H7 (cell line): ENCODE measurements at places on chromosomes 7 and 10. TPM values are rescaled to one million over a fixed set of nuclear protein-coding genes. Genes with fewer than 3 reads are reported as not detected.

TBXAS1 gene
- total RNA-seq: 0.55 and 0.76 TPM in 2 replicates

CYP2C18 gene
- total RNA-seq: 0.89 TPM in 1 of 2 replicates, not detected in the other

LRRC17 gene
- 1.0 TPM in 2 replicates for total RNA-seq

GRCh38 chr10:34658934-34659333 is 156.2 kb downstream of the PARD3 start:
- DNase-seq: no peak

DNA sequence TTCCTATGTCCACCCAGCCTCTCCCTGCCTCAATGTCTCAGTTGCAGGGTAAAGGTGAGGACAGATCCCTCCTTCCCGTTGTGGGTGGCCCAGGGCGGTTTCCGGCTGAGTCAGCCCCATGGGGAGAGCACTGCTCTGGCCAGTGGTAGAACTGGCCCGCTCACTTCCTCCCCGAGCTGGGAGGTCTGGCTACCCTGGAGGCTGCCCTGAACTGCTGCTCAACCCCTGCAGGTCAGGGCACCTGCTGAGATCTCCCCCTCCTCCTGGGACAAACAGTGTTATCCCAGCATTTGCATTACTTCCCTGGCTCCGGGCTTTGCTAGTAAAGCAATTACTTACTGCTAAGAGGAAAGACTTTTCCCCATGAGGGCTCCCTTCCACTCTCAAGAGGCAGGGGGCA is 21.4 kb upstream of the IMPDH1 start:
- DNase-seq: peak; percentile 59

DNA sequence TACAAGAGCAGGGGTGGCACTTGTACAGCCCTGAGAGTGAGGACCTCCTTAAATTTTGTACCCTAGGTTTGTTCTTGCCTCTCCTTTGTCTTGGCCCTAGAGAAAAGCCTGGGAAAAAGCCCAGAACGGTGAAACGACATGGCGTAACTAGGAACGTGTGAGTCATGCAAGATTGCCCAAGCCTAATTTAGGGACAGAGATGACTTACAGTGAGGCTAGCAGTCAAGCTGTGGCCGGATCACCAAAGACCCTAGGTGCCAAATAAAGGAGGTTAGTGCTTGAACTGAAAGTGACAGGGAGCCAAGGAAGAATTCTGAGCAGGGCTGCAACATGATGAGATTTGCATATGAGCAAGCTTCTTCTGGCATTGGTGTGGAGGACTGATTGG is 25.1 kb downstream of the TBXAS1 start:
- no peak for DNase-seq

- DNase-seq: no peak
These were observed 155.7 kb downstream of the MGMT start for GRCh38 chr10:129622736-129623135.

GRCh38 chr7:135409845-135410542 is 99.9 kb downstream of the CNOT4 start:
- no peak for DNase-seq

DNA sequence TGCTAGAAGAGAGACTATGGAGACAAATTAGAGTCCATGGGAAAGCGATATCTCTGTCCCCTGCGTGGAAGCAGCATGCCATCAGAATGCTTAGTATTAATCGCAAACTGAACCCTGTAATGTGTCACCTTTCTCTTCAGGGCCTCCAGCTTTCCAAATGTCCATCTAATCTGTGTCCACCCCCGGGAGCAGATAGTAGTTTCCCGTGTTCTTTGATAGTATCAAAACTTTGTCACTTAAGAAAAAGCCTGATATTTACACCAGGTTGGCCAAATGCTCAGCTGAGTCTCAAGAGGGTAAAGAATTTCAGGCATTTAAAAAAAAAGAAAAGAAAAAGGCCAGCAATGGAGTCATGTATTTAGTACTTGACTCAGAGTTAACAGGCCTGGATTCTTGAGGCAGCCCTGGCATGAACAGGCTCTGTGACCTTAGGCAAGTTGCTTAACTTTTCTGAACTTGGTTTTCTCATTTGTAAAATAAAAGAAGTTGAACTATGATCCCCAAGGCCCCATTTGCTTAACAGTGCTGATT is 10.4 kb upstream of the GSAP start:
- no peak for DNase-seq

DNA sequence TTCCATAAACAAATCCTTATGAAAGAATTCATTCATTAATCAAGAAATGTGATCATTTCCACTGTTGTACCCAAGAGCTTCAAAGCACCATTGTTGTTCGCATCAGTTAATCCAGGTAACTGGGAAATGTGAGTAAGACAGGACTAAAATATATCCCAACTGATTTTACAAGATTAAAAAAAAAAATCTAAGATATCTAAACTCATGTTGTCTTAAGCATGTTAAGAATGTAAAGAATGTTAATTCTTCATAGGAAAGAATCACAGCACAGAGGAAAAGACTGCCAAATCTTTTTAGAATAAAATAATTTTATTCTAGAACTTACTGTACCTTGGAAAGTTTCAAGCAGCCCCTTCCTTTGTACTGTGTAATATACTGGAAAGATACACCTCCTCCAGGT is 16.4 kb downstream of the FZD1 start:
- no peak for DNase-seq

DNA sequence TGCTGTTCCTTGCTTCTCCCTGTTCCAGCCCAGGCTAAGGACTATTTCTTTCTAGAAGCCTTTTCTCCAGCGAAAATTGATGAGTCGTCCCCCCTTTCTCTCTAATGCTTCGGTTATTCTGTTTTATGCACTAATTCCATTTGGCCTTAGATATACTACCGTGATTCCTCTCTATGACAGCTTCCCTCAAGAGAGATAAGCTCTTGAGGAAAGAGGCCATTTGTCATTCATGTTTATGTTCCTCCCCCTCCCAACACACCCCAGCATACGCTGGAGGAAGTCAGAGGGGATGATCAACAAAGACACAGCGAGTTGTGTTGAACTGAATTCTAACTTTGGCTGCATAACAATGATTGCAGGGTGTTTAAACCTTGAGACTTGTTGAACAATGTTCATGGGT is 198.8 kb downstream of the BMPER start:
- DNase-seq: no peak

RGR gene
- total RNA-seq: not detected in 2 replicates

DNA sequence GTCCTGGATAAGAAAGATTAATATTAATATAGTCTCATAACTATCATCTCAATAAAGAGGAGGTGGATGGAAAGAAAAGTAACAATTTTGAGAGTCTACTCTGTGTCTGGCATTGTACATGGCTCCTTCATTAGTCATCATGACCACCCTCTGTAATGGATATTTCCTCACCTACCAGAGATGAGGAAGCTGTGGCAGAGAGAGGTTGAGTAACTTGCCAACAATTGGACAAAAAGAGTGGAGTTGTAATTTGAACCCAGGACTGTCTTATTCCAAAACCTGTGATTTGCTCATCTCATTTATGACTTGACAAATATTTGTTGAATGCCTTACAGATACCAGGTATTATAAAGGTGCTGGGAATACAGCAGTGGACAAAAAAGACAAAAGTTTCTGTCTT is 2.1 kb upstream of the IDE start:
- no peak for DNase-seq

MDFIC gene
- 14.4 and 16.8 TPM in 2 replicates for total RNA-seq

GRCh38 chr7:1811850-1812508 is 141.9 kb downstream of the ELFN1 start:
- no peak for DNase-seq

GRCh38 chr7:27179503-27180430 is 5.3 kb downstream of the HOXA11 start:
- DNase-seq: peak; percentile 97

LOXL4 gene
- total RNA-seq: 1.4 and 1.7 TPM in 2 replicates

GRCh38 chr7:20513897-20514296 is 101.6 kb upstream of the ABCB5 start:
- no peak for DNase-seq

- DNase-seq: no peak
These were observed 20.7 kb downstream of the WAPL start for GRCh38 chr10:86500846-86501245.

SDK1 gene
- 2.4 and 4.1 TPM in 2 replicates for total RNA-seq

- peak; percentile 89 for DNase-seq
These were observed 48.5 kb upstream of the SLC29A3 start for GRCh38 chr10:71270301-71271220.

PPP1R3C gene
- 0.31 and 0.63 TPM in 2 replicates for total RNA-seq

POLR3A gene
- total RNA-seq: 12.3 and 14.3 TPM in 2 replicates

DBNL gene
- total RNA-seq: 43.0 and 63.8 TPM in 2 replicates

GRCh38 chr7:138092486-138093028 is 16.3 kb downstream of the AKR1D1 start:
- no peak for DNase-seq

CRYGN gene
- total RNA-seq: 1.2 and 2.2 TPM in 2 replicates

- no peak for DNase-seq
These were observed 56.6 kb downstream of the TWIST1 start for GRCh38 chr7:19060761-19061259.

TMEM120A gene
- 11.0 and 12.8 TPM in 2 replicates for total RNA-seq

LIPK gene
- total RNA-seq: not detected in 2 replicates

DNA sequence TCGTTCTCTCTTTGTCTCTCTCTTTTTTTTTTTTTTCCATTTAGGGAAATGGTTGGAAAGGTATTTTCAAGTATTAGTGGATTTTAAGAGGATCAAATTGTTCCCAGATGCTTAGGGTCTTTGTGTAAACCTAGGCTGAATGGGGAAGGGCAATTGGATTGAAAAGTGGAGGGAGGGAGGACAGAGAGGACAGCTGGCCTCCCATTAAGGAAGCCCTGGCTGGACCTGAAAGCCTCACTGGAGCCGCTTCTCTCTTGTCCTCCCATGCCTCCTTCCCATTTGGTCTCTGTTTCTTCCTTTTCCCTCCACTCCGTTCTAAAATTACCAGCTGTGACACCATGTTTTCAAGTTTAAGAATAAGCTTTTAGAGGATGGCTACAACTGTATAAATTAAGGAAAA is 104.1 kb downstream of the TACC2 start:
- no peak for DNase-seq

GRCh38 chr10:29245476-29245875 is 43.4 kb upstream of the LYZL1 start:
- no peak for DNase-seq

DNA sequence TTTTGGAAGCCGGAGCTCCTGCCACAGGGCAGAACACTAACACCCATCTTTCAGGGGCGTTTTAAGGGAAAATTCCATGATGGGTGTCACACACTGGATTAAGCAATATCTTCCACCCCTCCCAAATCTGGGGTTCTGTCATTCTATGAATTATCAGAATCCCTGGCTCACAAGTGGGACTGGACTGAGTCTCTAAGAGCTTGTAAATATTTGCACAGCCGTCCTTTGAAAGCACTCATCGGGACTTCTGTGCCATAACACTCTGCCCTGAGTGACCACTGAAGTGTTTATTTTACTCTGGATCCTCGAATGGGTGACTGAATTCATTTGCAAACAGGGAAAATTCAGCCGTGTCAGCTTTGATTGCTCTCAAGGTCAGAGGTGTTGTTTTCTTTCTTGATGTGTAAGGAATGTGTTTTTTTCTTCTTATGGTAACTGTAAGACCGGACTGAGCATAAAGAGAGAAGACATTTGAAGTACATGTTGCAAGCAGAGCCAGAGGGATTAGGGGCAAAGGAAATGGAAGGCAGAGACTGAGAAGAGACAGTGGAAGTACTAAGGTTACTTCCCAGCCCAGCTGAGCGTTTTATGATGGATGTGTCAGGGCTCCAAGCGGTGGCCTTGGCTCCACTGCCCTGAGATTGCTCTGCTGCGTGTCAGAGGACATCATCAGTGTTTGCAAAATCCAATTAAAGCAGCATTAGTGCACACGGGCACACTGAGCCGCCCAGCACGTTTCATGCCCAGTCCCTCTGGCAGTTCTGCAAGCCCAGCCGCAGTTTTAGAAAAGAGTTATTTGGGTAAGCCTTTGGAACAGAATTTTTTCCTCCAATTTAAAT is 17.7 kb upstream of the GTPBP4 start:
- DNase-seq: no peak

GRCh38 chr10:128557149-128557710 is 431.0 kb upstream of the MKI67 start:
- DNase-seq: no peak

DNA sequence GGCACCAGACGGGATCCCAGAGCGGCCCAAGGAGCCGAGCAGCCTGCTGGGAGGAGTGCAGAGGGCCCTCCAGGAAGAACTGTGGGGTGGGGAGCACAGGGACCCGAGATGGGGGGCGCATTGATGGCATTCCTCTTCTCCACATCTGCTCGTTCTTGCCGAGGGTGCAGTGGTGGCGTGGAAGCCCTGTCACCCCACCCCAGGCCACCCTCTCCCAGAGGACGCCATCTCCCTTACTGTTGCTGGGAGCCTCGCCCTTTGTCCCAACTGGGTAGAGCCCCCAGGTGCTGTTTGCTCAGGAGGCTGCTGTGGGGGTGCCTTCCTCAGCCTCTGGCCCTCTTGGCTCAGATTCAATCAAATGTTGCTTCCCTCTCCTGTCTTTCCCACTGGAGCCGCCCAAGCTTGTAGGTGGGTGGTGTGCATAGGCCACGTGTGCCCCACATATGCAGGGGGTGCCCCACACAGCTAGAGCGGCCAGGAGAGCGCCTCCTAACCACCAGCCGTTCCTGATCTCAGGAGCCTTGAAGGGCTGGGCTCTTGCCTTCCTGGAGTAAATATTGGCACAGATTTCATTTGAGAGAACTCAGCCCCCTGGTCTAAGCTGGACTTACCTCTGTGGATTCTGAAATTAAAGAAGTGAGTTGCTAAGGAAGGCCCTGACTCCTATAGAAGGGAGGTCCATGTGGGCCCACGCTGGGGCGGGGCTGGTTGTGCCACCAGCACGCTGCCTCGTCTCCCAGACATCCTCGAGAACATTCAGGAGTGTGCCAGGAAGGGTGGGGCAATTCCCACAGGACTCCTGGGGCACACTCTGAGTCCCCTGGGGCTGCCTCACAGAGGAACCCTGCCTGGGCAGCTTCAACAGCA is 39.2 kb downstream of the ZNF467 start:
- no peak for DNase-seq

GRM8 gene
- total RNA-seq: 1.1 and 2.1 TPM in 2 replicates

GRCh38 chr10:42111076-42111475 is 527.3 kb downstream of the ZNF33B start:
- no peak for DNase-seq

GRCh38 chr7:117800841-117801240 is 72.4 kb downstream of the CTTNBP2 start:
- DNase-seq: no peak

PRR15 gene
- 11.7 and 12.3 TPM in 2 replicates for total RNA-seq

- no peak for DNase-seq
These were observed 27.0 kb downstream of the SNX13 start for GRCh38 chr7:17913250-17913649.

- DNase-seq: no peak
These were observed 94.2 kb upstream of the PRKCQ start for GRCh38 chr10:6674291-6674690.

DNA sequence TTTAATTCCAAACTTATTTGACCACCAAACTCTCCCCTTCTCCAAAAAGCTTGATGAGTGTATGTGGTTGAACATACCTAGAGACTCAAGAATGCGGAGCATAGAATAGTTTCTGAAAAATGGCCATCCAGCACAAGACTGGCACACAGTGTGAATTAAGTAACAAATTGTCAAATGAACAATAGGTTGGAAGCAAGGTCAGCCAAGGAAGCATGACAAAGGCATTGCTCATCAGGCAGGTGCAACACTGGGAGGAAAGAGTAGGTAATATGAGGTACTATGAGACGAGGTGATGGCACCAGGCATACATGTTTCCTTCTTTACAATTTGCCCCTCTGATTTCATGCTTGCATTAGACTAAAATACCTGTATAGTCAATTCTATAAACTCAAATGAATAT is 73.7 kb downstream of the DKK1 start:
- no peak for DNase-seq
